ENCODE measurements at places on chromosomes 6 and 20.

- no peak for DNase-seq
Measured at GRCh38 chr6:158457131-158457530, 102.8 kb upstream of the TMEM181 start.

GRCh38 chr20:32455901-32456701 lies 98.0 kb downstream of the ASXL1 start:
- DNase-seq: no peak

GRCh38 chr6:11532097-11532496 lies 5.5 kb upstream of the TMEM170B start:
- DNase-seq: no peak

- peak; percentile 11 for DNase-seq
Measured at GRCh38 chr6:71239694-71240093, 48.9 kb upstream of the OGFRL1 start.

- DNase-seq: no peak
Measured at GRCh38 chr6:166477647-166478365, 95.1 kb upstream of the MPC1 start.

GRCh38 chr6:144171406-144171805 lies 21.1 kb downstream of the STX11 start:
- no peak for DNase-seq

DNA sequence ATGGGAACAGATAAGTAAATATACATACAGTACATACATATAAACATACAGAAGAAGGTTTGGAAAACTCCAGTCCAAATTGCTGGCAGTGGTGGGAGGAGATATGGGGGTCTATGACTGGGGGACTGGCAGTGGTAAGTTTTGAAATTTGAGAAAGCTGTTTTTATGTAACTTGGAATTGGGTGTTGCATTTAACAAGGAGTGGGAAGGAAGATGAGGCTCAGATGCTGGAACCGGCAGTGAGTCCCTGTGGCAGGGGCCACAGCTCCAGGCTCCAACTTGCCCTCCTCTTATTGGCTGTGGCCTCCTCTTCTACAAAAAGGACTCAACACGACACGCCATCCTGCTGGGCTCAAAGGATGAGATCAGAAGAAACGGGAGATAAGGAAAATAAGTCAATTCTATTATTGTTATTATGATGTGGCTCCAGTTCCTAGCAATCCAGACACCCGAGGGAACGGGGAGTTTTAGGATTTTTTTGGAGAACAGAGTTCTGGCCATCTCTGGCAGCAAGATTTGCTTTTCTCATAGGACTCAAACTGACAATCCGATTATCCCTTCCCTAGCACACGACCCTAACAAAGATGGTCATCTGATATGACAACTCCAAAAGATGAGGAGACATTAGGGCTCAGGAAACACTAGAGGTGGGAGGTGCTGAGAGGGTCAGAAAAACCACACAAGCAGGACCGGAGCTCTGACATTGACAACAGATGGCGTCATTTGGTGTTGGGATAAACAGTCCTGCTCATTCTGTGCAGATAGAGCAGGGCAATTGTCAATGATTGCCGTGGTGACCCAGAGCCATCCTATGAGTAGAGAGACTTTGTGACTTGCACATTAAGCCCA lies 6.0 kb upstream of the TGM2 start:
- DNase-seq: peak; percentile 54

GRCh38 chr6:68572525-68572924 lies 62.6 kb upstream of the ADGRB3 start:
- peak; percentile 53 for DNase-seq

GRCh38 chr6:36815962-36816735 lies 23.1 kb downstream of the CPNE5 start:
- DNase-seq: no peak

GRCh38 chr6:141914646-141915045 lies 218.1 kb upstream of the GJE1 start:
- no peak for DNase-seq

DNA sequence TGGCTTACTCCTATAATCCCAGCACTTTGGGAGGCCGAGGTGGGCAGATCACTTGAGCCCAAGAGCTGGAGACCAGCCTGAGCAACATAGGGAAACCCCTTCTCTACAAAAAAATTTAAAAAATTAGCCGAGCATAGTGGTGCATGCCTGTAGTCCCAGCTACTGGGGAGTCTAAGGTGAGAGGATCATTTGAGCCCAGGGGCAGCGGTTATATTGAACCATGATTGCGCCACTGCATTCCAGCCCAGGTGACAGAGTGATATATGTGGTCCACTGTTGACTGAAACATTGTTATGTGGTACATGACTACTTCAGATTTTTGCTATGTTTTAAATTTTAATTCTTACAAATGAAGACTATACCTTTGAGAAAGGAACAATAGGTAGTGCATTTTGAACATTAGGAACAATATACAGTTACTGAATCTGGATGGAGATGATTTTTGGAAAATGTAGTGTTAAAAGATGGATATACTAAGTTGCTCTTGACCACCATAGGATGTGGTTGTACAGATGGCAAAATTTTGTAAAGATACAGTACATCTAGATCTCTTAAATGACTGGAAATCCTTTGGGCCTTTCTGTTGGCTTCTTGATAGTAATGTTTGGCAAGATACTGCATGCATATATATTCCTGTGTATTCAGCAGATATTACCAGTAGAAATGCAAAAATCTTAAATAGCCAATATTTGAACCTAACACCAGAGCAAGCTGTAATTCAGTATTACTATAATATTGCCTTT lies 35.9 kb downstream of the MAPK14 start:
- no peak for DNase-seq

DNA sequence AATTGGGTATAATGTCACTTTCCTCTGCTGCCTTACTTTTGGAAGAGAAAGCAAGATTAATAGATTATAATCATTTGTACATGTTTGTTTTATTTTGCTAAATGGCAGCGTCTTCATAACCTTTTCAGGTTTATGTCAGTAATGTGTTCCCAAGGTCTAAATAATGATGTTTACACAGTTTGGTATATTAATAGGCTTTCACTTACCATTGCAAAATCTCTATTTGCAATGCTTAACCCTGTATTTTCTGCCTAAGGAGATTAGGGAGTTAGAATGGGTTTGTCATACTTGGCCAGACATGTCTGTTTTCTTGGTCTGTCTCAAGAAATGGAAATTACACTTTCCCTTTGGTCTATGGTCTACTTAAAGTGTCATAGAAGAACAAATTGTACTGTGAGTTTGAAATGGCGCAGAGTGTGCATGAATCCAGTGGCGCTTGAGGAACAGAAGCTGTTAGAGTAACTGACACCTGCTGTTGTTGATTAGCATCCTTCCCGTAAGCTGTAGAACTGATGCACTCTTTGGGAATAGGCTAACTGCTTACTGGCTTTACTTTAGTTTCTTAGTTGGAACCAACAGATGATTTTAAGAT lies 261.1 kb downstream of the SAMD5 start:
- DNase-seq: no peak

- no peak for DNase-seq
Measured at GRCh38 chr6:157227202-157228166, 95.8 kb downstream of the TMEM242 start.

DNA sequence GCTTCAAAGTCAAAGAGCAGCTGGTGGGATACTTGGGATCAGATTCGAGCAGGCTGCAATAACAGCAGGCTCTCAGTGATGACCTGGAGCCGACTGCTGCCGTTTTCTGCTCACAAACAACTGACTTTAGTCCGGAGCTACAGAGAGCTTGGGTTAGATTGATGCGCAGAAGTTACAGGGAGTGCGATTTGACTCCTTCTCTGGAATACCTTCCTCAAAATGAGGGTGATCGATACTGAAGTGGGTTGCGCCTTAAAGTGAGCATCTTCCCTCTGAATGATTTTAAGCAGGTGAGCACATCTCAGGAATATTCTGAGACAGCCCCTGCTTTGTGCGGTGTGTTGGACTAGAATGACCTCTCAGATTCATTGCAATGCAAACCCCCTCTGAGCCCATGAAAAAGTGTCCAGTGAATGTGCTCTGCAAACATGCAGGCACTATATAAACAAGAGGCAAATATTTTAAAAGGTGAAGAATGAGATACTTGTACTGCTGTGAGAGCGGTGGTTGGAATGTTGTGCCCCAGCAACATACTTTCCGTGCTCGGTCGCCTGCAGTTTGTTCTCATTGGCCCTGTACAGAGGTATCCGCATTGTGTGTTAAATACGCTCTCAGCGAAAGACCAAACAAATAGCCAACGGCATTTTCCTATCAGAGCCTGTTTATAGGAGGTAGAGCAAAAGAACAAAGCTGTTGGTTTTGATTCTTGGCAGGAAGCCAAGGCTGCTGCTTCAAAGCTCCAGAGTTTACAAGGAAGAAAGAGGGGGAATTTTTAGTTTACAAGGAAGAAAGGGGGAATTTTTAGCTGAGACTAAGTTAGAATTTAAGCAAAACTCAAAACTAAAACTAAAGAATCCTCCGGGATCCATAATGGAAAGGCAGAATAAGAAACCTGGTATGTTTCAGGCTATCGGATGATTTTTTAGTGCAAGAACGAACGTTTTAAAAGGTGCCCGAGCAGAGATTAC lies 67.7 kb downstream of the PHACTR2 start:
- peak; percentile 78 for DNase-seq

- DNase-seq: no peak
Measured at GRCh38 chr20:10530883-10531282, 95.8 kb downstream of the SLX4IP start.

- no peak for DNase-seq
Measured at GRCh38 chr6:165849534-165850430, 186.7 kb upstream of the PDE10A start.

- DNase-seq: peak; percentile 64
Measured at GRCh38 chr20:23629017-23629541, 8.7 kb downstream of the CST3 start.

DNA sequence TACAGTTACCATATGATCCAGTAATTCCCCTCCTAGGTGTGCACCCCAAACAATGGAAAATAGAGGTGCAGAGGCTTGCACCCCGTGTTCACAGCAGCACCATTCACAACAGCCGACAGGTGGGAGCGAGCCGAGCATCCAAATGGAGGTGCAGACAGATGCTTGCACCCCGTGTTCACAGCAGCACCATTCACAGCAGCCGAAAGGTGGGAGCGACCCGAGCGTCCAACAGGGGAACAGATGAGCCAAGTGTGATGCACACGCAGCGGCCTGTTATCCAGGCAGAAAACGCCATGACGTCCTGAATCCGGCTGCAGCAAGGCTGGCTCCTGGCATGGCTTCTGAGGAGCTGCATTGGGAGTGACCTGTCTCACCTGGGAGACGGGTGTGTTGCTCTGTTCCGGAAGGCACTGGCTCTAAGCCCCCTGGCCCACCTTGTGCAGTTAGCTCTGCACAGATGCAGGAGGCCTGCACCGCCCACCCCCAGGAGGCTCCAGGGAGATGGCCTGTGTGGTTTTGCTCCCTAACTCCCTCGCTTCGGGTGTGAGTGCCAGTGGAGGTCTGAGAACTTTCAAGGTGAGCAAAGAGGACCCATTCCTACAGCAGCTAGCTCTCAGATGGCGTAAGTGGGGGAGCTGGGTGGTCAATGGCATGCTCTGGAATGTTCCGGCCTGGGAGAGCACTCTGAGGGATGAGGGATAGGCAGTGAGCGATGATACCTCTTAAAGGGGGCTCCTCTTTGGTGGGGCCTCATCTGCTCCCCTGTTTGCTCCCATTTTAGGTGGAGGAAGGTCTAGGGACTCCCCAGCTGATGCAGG lies 47.8 kb upstream of the FRMD1 start:
- DNase-seq: peak; percentile 1

DNA sequence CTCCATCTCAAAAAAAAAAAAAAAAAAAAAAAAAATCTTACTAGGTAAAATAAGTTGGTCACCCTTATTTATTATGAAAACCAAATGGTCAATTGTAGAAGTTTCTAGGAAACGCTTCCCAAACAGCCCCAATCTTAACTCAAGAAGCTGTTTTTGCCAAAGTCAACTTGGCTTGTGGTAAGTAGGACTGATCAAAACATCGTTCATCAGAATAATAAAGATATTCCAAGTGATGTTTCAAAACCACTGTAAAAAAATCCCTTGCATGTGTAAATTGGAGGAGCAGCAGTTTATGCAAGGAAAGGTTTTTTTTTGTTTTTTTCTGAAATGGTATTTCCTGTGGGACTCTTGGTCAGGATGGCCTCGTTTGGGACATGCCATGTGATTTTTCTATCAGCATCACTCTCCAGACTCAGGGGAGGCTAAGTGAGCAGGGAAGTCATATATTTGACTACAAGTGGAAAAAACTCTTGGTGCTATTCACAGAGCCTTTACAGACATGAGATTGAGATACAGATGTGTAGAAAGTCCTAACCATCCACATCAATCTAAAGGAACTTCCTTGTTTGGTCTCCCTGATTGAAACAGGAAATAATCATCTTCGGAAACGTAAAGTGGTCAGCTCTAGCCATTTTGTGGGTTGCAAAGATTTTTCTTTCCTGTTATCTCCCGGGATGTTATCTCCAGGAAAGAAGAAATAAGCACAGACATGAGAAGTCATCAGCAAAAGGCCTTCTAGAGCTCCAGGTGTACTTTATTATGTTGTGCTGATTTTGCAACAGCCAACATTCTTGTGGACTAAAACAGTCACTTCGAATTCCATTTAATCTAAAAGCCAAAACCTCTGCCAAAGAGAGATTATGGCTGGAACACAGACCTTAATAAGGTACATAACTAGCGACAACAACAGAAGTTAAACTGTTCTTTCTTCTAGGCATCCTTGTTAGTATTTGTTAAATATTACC lies 177.8 kb downstream of the EDN1 start:
- no peak for DNase-seq

GRCh38 chr6:54907355-54907754 lies 60.8 kb downstream of the FAM83B start:
- DNase-seq: no peak

DNA sequence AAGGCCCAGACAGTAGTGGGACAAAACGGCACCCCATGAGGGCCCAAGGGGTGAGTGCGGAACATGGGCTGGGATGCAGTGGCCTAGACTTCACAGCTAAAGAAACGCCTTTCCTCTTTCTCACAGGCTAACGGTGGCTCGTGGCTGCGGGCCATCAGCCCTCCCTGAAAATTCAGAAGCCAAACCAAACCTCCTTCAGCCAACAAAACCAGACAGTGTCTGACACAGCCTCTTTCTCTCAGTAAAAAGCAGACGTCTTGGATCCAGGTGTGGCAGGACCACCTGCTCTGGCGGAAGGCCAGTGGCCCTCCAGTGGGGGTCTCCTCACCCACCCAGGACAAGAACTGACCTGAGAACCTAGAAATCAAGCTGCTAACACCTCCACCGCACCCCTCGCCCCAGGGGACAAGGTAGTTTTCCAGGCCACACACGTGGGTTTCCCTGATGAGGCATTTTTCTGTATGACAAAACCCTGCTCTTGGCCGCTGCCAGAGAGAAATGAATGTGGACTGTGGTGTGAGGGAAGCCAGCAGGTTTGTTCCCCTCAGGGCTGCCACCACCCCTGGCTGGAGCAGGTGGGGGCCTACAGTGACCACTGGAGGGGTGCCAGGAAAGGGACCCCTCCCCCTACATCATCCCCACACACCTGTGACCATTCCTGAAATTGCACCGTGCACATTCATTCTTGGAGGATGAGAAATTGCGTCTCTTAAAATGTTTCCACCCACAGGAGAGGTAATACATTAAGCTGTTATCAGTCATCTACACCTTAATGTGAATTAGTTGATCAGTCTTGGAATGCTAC lies 76.8 kb upstream of the PIM1 start:
- DNase-seq: no peak
